Left renal cortex interstitium (tissue), 4 donors: ENCODE measurements at places on chromosomes 2 and 18. TPM values are rescaled to one million over a fixed set of nuclear protein-coding genes. Genes with fewer than 3 reads are reported as not detected.
A peak's percentile ranks its signal among the peaks of the same experiment; 100 is the strongest.

DNA sequence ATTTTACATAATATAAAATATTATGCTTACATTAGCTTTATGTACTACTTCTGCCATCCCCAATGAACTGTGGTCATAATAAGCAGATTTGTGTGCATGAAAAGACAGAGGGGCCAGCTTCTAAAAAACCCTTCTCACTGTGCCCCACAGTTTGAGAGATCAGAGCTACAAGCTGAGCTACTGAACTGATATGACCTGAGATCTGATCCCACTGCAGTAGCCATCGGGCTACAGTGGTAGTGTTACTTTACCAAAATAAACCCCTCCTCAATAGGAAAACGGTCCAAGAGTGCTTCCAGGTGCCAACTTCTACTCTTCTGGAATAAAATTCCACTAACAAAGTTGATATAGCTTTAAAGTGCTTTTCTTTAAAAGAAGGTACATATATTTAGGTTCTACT is 43.1 kb downstream of the IKZF2 start:
- DNase-seq: no peak

The SLC23A3 gene
- polyA plus RNA-seq: 30.1 TPM

DNA sequence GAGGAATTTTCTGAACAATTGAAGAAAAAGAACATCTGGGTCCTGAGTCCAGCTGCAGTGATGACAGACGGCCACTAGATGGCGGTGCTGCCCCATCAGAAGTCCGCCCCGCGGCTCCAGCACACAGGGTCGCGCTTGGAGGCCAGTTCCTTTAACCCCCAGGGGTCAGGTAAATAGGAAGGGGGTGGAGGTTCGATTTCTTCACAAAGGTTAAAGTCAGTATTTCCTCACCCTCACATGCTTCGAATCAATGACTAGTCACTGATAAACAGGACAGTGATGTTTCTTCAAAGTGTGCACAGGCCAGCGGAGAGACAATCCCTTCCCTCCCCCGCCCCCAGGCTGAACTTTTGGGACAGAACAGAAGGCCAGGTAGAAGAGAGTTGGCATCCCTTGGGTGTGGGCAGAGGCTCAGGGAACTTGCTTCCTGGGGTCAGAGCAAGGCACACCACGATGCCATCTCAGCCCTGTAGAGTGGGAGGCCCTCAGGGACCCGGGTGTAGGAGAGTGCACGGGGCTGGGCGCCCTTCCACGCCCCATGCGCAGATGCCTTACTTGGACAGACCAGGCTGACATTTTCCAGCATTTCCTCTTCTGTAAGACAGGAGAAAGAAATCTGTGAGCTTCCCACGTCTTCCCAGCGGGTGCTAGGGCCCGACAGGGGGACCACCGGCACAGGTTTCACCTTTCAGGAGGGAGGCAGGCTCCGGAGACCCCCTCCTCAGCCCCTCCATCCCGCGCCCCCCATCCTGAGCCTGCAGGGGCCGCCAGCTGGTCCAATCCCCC is 722 bp downstream of the APOB start:
- DNase-seq: peak; percentile 50

GRCh38 chr2:177143444-177143843 is 69.2 kb upstream of the HNRNPA3 start:
- no peak for DNase-seq

DNA sequence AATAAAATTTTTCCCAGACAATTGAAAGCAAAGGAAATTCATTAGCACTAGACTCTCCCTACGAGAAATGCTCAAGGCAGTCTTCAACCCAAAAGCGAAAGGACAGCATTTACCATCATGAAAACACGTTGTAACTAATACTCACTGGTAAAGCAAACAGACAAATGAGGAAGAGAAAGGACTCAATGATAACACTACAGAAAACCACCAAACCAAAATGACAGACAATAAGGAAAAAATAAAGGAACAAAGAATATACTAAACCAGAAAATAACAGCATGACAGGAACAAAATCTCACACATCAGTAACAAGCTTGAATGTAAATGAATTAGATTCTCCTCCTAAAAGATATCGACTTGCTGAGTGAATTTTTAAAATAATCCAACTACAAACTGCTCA is 190.7 kb downstream of the NOL4 start:
- DNase-seq: no peak

GRCh38 chr2:167103028-167103756 is 214.9 kb downstream of the XIRP2 start:
- no peak for DNase-seq

The GNAL gene
- polyA plus RNA-seq: 3.6 TPM

The ZNF804A gene
- polyA plus RNA-seq: 2.1 TPM

DNA sequence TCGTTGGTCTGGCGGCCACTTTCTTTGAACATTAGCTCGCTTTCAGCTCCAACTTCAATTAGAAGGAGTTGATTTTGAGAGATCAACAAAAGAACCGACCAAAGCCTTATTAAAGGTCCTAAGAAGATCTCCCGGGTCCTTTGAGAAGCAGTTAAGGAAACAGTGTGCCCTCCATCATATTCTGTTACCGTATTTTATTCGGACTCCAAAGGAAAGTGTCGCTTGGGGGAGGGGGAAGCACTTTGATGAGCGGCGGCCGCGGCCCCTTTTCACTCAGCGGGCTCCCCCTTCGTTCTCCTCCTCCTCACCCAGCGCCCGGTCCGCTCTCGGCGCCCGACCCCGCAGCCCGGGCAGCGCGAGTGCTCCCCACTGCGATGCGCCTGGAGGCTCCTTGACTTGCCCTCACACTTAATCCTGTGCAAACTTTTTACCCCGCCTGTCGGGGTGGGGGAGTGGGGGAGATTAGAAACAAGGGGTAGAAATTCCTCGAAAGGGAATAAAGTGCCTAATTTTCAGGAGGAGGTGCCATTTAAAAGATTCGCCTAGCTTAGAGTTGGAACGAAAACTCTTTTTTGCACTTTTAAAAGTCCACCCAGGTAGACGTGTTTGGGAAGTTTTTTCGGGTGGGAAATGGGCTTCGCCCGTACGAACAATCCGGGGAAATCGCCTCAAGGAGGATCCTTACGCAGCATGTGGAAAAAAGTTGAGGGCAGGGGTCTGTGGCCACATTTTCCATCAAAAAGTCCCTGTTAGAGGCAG is 1.2 kb upstream of the OTX1 start:
- no peak for DNase-seq

The PLEK gene
- 5.1 TPM for polyA plus RNA-seq

DNA sequence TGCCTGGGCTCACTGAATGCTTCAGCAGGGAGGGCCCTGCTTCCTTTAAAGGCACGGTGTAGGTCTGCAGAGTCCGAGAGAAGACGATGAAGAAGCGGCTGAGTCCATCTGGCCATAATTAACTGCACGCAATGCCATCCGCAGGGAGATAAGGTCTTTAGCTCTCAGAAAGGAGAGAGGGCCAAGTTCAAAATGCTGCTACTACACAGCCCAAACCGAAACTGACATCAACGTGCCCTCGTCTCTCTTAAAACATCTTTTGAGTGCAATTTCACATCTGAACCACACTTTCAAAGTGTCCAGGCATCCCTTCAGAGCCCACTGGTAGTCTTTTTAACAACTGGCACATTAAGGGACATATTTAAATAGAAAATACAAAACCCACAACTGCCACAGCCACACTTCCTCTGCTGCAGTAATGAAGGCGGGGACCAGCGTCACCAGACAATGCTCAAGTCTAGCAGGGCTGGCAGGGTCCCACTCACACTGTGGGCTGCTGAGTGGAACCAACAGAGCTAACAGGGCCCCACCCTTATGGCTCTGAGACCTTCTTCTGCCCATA is 35.8 kb downstream of the ST3GAL5 start:
- no peak for DNase-seq

DNA sequence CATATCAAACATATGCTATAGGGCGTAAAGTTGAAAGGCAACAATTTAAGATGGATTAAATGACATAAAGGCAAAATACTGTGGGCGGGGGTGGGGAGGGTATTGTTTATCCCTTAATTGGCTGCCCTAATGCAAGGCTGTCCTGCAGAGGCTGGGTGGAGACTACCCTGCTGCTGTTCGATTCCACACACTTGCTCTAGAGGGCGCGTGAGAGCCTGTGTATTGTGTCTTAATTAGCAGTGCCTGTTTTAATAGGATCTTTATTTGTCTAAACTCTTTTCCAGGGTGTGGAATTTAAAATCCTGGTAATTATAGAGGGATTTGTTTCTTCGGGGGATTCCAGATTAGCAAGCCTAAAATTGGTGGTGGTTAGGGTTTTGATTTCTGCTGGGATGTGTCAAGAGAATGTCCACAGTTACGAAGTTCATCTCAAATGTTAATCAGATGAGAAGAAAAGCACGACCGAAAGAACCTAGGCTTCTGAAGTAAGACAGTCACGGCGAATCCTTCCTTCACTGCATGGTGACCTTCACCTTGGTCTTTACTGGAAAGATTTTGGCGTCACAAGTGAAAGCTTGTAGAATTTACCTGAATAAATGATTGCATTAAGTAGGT is 103.5 kb upstream of the MAP3K20 start:
- no peak for DNase-seq

GRCh38 chr2:12083713-12084419 is 337.4 kb downstream of the LPIN1 start:
- DNase-seq: no peak

- DNase-seq: no peak
Observed at GRCh38 chr2:197078535-197078934, 152.0 kb upstream of the PGAP1 start.

DNA sequence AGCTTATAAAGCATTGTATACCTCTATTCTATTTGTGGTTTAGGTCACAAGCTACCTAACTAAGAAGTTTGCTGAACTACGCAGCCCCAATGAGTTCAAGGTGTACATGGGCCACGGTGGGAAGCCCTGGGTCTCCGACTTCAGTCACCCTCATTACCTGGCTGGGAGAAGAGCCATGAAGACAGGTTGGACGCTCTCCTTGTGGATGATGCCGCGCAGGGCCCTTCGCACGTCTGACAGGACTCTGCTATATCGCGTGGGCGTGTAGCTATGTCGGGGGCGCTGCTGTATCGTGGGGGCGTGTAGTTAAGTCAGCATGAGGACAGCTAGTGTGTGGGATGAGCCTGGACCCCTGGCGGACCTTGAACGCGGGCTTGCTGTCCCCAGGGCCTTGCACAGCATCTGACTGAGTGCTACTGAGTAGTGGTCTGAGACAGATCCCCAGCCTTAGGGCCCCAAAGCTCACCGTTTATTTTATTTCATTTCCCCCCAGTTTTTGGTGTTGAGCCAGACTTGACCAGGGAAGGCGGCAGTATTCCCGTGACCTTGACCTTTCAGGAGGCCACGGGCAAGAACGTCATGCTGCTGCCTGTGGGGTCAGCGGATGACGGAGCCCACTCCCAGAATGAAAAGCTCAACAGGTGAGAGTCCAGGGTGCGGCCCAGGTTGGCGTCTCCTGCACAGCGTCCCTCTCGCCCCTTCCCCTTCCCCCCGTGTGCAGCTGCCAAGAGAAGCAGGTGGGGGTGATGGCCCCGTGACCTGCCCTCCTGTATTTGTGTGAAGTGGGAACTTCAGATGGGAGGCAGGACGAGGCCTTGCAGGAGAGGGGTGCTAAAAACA is 15.6 kb upstream of the CNDP1 start:
- no peak for DNase-seq

The CDH7 gene
- 19.6 TPM for polyA plus RNA-seq

The HAUS1 gene
- 50.9 TPM for polyA plus RNA-seq

The TCF23 gene
- 0.70 TPM for polyA plus RNA-seq

The CKAP2L gene
- 12.5 TPM for polyA plus RNA-seq

The UGT1A5 gene
- polyA plus RNA-seq: not detected

GRCh38 chr18:44786688-44787087 is 106.0 kb downstream of the SETBP1 start:
- no peak for DNase-seq

DNA sequence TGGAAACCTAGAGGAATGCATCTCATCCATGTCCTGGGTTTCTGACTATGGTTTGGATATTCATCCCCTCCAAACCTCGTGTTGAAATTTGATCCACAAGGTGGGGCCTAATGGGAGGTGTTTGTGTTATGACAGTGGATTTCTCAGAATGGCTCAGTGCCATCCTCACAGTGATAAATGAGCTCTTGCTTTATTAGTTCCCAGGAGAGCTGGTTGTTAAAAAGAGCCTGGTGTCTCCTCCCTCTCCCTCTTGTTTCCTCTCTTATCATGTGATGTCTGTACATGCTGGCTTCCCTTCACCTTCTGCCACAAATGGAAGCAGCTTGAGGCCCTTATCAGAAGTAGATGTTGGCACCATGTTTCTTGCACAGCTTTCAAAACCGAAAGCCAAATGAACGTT is 424.3 kb downstream of the DCC start:
- no peak for DNase-seq

The NEU2 gene
- not detected for polyA plus RNA-seq

- DNase-seq: no peak
Observed at GRCh38 chr18:25164848-25165811, 186.8 kb downstream of the ZNF521 start.

The UCN gene
- 1.5 TPM for polyA plus RNA-seq
